ENCODE measurements at places on chromosomes 5 and 9. TPM values are rescaled to one million over a fixed set of nuclear protein-coding genes. Genes with fewer than 3 reads are reported as not detected.

Gene LAMC3
- 23.4 TPM for total RNA-seq

Gene EQTN
- 0.37 TPM for total RNA-seq

Gene TAF11L10
- not detected for total RNA-seq

Gene FOXD4L5
- not detected for total RNA-seq

Gene DMRTA1
- 3.2 TPM for total RNA-seq

Gene DIPK1B
- total RNA-seq = 12.6 TPM

Gene CRHBP
- total RNA-seq = 0.65 TPM

Gene ASS1
- total RNA-seq = 99.7 TPM

Gene CCDC171
- total RNA-seq = 2.3 TPM

Gene KCNV2
- not detected for total RNA-seq

Gene CTXN3
- not detected for total RNA-seq

Gene GNAQ
- total RNA-seq = 82.1 TPM

All from left lung (tissue), 14 donors.